ENCODE measurements at places on chromosomes 16 and 17.

DNA sequence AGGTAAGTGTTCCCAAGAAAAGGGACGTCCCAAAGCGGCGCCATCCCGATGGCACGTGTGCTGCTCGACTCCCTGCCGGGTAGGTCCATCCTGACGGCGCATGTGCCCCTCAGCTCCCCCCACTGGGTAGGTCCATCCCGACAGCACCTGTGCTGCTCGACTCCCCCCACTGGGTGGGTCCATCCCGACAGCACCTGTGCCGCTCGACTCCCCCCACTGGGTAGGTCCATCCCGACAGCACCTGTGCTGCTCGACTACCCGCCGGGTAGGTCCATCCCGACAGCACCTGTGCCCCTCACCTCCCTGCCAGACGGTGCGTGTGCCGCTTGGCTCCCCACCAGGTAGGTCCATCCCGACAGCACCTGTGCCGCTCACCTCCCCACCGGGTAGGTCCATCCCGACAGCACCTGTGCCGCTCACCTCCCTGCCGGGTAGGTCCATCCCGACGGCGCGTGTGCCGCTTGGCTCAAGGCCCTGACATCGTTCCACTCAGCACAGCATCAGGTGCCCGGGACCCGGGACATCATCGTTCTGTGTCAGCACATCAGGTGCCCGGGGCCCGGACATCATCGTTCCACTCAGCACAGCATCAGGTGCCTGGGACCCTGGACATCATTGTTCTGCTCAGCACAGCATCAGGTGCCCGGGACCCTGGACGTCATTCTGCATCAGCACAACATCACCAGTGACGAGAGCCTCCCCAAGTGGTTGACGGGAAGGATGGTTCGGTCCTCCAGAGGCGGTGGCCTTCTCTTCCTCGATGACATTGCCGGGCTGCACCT is 5.7 kb upstream of the FN3K start:
- DNase-seq = no peak

- DNase-seq = peak; percentile 38
These were observed 12.7 kb downstream of the TMEM11 start for GRCh38 chr17:21201298-21201595.

DNA sequence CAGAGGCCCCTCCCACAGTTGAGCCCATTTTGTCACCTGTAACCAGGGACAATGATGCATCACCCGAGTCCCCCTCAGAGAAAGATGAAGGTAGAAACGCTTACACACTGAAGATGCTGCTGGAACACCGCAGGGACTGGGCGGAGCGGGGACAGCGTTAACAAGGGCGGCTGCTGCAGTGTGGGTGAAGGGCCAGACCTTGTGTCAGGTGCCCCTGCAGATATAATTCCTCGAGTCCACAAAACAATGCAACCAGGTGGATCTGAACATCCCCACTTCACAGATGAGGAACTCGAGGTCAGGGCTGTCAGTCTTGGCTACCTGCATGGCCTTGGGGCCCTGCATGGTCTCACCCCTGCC is 6.3 kb upstream of the MAPK7 start:
- no peak for DNase-seq

DNA sequence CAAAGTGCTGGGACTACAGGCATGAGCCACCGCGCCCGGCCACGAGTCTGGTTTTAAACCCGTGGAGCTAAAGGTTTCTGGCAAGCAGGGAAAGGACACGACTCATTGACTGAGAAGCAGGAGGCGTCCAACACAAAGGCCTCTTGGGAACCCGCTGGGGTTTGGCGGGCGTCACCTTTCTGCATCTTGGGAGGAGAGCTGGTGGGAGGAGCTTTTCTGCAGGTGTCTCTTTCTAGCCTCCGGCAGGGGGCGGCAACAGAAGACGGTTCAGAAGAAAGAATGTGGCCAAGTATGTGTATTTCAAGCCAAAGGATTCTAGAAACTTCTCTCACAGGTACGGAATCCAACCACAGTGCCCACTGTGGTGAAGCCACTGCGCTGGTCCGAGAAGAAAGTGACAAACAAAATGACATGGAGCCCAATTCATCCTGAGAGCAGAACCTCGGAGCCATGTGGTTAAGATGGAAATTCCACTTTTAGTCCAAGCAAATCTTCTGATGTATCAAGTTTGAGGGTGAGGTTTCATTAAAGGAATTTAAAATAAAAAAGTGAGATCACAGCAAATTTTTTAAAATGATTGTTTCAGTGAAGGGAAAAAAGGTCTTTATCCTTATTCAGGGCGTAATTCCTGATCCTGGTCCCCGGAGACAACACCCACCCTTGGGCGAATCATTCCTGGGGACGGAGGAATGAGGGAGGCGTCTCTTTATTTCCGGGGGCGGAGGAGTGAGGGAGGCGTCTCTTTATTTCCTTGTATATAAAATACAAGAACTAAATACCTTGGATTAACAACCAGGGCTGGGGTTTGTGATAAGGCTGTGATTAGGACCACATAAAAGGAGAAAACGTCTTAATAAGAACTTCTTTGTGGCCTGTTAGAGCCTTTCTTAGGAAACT is 97.6 kb downstream of the MRM3 start:
- peak; percentile 93 for DNase-seq

- no peak for DNase-seq
These were observed 65.2 kb downstream of the ASIC2 start for GRCh38 chr17:33227911-33228310.

- DNase-seq = peak; percentile 55
These were observed 6.0 kb upstream of the TLCD3A start for GRCh38 chr17:726271-726919.

GRCh38 chr16:82639666-82640336 is 13.0 kb downstream of the CDH13 start:
- DNase-seq = peak; percentile 56

DNA sequence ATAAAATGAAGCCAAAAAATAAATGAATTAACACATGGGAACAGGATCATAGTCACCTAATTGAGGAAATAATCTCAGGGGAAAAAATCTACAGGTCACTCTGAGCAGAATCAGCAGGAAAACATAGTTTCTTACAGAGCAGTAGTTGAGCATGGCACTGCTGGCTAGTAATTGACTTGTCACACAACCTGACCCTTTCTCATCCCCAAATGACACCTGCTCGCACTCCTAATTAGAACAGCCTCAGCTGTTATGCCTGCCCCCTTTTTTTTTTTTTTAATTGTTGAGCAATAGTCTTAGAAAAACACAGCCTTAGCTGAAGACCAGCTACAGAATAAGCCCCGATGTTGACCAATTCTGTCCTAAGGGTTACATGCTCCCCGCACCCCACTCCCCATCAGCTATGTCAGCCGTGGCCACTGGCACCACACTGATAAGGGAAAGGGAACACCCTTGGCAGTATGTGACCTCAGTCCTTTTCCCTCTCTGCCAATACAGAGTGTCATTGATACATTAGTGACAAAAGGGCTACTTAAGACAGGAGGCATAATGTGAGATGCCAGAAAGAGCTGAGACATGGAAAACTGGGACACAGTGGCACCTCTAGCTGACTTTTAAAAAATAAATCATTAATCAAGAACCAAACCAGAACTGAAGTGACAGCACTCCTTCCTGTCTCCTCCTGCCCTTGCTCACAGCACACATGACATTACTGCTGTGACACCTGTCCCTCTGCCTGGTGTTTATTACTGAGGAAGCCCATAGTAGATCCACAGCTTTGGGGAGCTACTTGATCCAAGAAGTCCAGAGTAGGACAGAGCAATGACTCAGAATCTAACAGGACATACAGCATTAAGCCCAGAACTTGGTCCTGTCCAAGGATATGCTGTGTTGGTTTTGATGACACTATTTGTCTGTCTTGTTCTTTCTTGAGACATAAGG is 41.7 kb downstream of the WDR59 start:
- no peak for DNase-seq

GRCh38 chr16:23282568-23282967 is 19.5 kb upstream of the SCNN1B start:
- DNase-seq = peak; percentile 37

DNA sequence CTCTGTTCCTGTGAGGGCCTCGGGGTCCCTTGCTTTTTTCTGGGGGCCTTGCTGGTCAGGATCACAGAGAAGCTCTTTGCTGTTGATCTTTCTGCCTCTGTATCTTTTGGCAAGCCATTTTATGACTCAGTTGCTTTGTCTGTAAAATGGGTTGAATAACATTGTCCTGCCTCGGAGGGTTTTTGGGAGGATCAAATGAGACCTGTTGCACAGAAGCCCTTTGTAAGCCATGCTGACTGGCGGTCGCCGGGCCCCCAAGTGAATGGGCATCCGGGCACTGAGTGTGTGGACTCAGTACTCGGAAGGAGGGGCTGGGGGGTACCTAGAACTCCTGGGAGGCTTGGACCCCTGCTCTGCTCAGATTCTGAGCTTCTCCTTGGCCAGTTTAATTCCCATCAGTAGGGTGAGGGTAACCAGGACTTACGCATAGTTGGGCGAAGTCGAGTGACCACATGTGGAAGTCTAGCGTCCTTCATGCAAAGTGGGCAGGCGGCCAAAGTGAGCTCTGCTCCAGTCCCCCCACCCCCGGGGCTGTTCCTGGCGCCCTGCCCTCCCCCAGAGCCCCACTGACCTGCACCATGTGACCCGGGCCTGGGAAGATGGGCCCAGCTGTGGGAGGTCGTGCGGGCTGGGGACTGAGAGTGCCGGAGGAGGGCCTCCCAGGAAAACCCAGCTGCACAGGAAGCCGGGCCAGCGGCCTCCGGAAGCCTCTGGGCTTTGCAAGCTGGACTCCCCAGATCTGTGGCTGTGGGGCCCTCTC is 284.0 kb downstream of the SEC14L1 start:
- no peak for DNase-seq

DNA sequence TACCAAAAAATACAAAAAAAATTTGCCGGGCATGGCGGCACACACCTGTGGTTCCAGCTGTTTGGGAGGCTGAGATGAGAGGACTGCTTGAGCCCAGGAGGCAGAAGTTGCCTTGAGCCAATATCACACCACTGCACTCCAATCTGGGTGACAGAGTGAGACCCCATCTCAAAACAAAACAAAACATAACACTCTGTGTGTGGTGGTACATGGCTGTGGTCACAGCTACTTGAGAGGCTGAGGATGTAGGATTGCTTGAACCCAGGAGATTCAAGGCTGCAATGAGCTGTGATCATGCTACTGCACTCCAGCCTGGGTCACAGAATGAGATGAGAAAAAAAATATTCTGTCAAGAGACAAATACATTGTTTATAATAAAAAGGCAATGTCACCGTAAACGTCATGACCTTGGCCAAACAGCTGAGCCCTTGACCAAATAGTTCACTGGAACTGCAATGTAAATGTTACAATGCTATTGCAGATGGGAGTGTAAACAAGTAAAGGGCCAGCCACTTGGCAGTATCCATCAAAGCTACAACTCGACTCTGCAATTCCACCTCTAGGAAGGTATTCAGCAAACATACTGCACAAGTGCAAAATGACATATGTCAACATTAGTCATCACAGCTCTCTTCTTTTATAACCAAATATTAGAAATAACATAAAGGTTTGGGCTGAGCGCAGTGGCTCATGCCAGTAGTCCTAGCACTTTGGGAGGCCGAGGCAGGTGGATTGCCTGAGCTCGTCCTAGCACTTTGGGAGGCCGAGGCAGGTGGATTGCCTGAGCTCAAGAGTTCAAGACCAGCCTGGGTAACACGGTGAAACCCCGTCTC is 16.9 kb downstream of the EARS2 start:
- peak; percentile 71 for DNase-seq

DNA sequence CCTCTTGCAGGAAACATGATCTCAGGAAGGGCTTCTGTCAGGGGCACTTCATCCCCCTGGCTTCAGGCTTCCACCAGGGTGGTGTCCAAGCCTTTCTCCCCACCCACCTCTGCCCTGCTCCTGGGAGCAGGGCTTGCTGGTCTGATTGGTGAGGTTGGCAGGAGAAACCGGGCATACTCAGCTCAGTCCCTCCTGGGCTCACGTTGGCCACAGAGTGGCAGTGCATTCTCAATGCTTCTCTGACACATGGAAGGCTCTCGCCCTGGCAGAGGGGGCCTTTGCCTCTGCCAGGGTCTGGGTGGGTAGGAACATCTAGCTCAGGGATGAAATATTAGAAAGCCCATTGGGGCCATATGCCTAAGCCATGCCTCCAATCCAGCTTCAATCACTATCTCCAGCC is 142.8 kb downstream of the AXIN2 start:
- no peak for DNase-seq

DNA sequence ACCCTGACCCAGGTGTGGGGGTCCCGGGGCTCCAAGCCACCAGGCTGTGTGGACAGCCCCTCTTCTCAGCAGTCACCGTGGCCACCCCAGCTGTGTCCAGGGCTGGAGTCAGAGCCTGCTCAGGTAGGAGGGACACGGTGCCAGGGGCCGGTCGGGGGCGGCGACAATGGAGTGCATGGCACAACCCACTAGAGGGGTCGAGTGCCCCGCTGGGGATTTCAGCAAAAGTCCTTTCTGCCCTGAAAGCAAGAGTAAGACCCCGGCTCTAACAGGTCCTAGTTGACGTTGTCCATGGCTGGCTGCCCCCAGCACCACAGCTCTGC is 11.3 kb downstream of the UTS2R start:
- no peak for DNase-seq

DNA sequence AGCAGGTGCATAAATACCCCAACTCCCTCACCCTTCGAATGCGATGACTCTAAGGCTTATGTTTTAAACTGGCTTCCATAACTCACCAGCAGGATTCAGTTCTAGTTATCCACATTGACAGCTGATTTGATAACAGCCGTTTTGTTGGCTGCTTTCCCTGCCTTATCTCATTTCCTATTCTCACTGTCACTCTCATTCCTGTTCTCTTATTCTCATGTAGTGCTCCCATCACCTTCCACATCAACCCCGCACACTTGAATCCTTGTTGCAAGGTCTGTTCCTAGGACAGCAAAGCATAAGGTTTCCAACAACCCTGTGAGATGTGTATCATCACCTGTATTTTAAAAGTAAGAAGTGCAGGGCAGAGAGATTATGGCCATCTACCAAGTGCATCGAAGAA is 344.4 kb downstream of the CDH13 start:
- no peak for DNase-seq

DNA sequence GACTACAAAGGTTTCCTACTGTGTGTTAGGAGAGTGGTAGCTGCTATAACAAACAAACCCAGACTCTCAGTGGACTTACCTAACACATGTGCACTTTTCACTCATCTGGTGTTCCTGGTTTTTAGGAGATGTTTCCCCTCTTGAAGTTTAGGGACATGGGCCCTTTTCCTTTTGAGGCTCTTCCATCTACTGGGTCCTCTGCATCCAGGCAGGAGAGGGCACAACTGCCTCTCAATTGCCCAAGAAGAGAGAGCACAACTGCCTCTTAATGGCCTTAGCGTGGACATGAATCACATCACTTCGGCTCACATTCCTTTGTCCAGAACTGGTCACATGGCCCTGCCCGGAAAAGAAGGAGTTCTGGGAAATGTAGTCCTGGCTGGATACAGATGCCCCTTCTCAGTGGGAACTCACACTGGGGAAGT is 9.8 kb upstream of the TNRC6C start:
- peak; percentile 39 for DNase-seq
